ENCODE measurements at places on chromosomes 12 and 14.

GRCh38 chr12:89706551-89706950 lies 2.1 kb downstream of the ATP2B1 start:
- no peak for DNase-seq

GRCh38 chr14:32085845-32086383 lies 8.8 kb downstream of the ARHGAP5 start:
- no peak for DNase-seq

DNA sequence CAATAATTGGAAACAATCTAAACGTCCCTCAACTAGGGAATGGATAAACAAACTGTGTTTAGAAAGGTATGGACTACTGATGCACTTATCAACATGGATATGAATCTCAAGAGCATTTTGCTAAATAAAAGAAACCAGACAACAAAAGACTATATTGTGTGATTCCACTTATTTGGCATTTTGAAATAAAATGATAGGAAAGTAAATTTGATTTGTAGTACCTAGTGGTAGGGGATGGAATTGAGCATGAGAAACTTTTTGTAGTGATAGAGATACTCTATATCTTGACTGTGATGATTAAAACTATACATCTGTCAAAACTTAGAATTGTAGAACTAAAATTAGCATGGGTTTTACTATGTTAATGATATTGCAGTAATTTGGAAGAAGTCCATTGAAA lies 87.1 kb downstream of the ARID2 start:
- no peak for DNase-seq

GRCh38 chr12:69433653-69434052 lies 36.5 kb upstream of the FRS2 start:
- no peak for DNase-seq

DNA sequence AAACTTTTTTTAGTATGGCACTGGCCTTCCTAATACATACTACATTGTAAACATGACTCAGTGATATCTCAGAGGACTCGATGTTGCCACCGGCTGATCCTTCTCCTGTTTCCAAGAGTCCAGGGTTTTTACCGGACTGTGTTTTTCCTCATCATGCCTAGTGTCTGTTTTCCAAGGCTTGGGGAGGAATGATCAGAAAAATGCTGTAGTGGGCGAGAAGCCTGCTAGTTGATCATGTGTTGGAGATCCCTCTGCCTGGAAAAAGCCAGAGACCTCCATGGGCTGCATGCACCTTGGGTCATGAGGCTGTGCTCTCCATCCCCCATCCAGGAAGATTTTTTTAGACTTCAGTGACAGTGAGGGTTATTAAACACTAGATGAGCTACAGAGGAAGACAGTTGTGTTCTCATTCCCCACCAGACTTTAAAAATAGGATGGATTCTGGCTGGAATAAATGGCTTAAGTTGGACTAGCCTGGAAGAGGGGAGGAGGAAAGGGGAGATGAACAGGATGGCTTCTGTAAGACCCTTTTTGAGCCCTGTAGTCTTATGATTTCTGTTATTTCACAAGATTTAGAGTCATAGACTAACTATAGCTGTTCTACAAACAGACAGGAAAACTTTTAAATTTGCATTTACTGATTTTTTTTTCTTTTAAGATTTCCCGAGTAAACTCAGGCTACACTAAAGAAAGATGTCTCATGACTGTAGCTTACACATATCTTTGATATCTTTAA lies 145.7 kb downstream of the SAMD4A start:
- no peak for DNase-seq

All from NCI-H526 treated with DMSO at 0.1 percent for 48 hours (cell line).